ENCODE measurements at places on chromosomes 13 and 19.

- DNase-seq = no peak
These were observed 11.4 kb upstream of the LTBP4 start for GRCh38 chr19:40589591-40590429.

- peak; percentile 48 for DNase-seq
These were observed 171.4 kb downstream of the OXGR1 start for GRCh38 chr13:96822895-96823294.

DNA sequence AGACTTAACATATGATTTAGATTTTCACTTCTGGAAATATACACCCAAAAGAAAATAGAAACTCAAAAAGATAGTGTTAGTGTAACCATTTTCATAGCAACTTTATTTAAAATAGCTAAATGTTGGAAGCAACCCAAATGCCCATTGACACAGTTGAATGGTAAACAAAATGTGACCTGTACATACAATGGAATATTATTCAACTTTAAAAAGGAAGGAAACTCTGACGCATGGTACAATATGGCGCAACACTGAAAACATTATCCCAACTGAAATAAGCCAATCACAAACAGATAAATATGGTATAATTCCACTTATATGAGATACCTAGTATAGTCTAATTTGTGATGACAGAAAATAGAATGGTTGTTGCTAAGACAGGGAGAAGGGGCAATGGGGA is 1456.1 kb upstream of the MIR17HG start:
- no peak for DNase-seq

GRCh38 chr19:19421299-19421696 is 15.8 kb downstream of the GATAD2A start:
- DNase-seq = no peak

GRCh38 chr13:28056970-28057712 is 43.2 kb downstream of the FLT3 start:
- no peak for DNase-seq

- no peak for DNase-seq
These were observed 142.7 kb downstream of the USP12 start for GRCh38 chr13:27028683-27029480.

DNA sequence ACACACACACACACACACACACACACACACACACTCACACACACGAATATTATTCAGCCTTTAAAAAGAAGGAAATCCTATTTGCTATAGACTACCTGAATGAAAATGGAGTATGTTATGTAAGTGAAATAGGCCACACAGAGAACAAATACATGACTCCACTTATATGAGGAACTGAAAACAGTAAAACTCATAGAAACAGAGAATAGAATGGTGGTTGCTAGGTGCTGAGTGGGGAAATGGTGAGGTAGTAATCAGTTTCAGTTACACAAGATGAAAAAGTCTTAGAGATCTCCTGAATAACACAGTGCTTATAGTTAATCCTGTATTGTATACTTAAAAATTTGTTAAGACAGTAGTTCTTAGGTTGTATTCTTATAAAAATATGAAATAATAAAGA is 8.2 kb downstream of the ZNF677 start:
- DNase-seq = no peak

- DNase-seq = no peak
These were observed 73.4 kb upstream of the RAP2A start for GRCh38 chr13:97360610-97361009.

GRCh38 chr19:33416307-33417215 is 43.1 kb downstream of the CEBPG start:
- DNase-seq = peak; percentile 80

- no peak for DNase-seq
These were observed 5.1 kb upstream of the MKNK2 start for GRCh38 chr19:2055931-2056836.

DNA sequence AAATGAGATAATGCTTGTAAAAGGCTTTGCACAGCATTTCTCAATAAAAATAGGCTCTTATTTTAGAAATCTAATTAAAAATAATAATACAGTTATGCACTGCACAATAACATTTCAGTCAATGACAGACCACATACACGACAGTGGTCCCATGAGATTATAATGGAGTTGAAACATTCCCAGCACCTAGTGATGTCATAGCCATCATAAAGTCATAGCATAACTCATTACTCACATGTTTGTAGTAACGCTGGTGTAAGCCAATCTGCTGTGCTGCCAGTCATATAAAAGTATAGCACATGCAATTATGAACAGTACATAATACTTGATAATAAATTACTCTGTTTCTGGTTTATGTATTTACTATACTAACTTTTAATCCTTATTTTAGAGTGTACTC is 12.7 kb upstream of the SERPINE3 start:
- no peak for DNase-seq

DNA sequence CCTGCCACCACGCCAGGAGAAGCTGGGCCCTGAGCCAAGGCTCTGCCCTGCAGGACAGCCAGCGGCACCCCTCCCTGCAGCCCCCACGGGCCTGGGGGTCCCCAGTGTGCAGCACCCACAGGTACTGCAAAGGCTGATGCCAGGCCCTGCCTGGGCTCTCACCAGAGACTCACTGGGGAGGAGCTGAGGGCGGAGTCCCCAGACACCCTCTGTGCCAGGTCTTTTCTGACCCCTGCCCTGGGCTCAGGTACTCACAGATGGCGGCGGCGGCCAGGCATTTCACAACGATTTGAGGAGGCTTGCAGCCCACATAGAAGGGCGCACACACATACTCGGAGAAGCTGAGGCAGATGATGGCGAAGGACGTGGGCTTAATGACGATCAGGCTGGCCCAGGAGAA is 5.7 kb downstream of the SLC7A9 start:
- DNase-seq = no peak

GRCh38 chr19:20315543-20315942 is 148.5 kb downstream of the ZNF486 start:
- DNase-seq = no peak

- DNase-seq = no peak
These were observed 11.1 kb downstream of the NDUFB7 start for GRCh38 chr19:14560776-14561108.
